ENCODE measurements at places on chromosomes 5 and 9.
A peak's percentile ranks its signal among the peaks of the same experiment; 100 is the strongest.

- no peak for DNase-seq
Observed at GRCh38 chr5:164058621-164059020, 553.2 kb downstream of the MAT2B start.

DNA sequence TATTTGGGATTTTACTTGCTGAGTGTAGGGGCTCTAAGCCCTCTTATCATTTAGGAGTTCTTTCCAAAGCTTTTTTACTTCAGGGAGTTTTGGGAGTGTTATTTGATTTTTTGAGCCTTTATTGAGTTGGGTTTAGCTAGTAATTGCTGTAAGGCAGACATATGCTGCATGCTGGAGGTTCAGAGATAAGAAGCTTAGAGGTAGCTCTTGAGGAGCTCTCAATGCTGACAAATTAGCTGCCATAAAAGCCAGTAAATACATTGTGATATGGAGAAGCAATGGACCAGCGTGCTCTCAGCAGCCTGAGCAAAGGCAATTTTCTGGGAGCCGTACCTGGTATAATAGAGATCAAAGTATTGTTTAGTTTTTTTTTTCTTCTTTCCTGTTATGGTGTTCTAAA lies 11.6 kb downstream of the ARHGEF28 start:
- no peak for DNase-seq

DNA sequence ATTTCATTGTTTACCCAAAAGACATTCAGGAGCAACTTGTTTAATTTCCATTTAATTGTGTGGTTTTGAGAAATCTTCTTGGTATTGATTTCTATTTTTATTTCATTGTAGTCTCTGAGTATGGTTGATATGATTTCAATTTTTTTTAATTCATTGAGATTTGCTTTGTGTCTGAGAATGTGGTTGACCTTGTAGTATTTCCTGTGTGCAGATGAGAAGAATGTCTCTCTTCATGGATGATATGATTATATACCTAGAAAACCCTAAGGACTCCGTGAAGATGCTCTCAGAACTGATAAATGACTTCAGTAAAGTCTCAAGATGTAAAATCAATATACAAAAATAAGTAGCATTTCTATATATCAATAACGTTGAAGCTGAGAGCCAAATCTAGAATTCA lies 202.4 kb upstream of the CDH9 start:
- no peak for DNase-seq

- no peak for DNase-seq
Observed at GRCh38 chr5:56475689-56476486, 242.8 kb upstream of the ANKRD55 start.

DNA sequence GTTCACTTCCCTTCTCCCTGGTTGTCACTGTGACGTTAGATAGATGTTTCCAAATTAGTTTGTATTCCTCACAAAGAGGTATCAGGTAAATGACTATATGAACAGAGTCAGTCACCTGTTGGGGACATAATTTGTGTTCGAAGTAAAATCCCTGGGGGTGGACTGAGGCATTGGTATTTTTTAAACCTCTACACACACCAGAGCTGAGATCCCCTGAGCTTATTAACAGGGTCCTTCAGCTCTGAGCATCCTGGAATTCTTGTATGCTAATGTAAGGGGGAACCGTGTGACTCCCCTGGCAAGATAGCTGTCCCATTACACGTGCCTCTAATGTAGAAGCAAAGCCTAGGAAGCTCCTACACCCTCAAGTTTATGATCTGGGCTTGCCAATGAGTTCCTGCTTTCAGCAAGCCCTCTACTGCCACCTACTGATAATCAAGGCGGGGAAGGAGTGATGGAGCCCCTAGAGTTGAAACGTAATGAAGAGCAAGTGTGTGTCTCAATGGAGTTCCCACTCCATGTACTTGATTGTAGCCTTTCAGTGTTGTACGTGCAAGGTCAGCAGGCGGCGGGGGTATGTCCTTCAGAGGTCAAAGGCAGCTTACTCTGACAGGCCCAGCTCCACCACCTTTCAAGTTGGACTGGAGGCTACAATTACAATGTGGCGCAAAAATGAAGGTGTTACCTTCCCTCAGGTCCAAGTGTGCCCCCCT lies 14.4 kb downstream of the PRKACG start:
- peak; percentile 51 for DNase-seq

- no peak for DNase-seq
Observed at GRCh38 chr5:53068291-53068836, 41.2 kb downstream of the MOCS2 start.

- no peak for DNase-seq
Observed at GRCh38 chr9:124436320-124436719, 13.9 kb upstream of the ADGRD2 start.

- DNase-seq, result peak; percentile 2
Observed at GRCh38 chr5:132472431-132472830, 18.1 kb downstream of the IRF1 start.
